ENCODE measurements at places on chromosomes 12 and 14.

- no peak for DNase-seq
Observed at GRCh38 chr12:50659690-50660424, 104.0 kb upstream of the ATF1 start.

- no peak for DNase-seq
Observed at GRCh38 chr14:57009585-57010515, 199.6 kb upstream of the OTX2 start.

DNA sequence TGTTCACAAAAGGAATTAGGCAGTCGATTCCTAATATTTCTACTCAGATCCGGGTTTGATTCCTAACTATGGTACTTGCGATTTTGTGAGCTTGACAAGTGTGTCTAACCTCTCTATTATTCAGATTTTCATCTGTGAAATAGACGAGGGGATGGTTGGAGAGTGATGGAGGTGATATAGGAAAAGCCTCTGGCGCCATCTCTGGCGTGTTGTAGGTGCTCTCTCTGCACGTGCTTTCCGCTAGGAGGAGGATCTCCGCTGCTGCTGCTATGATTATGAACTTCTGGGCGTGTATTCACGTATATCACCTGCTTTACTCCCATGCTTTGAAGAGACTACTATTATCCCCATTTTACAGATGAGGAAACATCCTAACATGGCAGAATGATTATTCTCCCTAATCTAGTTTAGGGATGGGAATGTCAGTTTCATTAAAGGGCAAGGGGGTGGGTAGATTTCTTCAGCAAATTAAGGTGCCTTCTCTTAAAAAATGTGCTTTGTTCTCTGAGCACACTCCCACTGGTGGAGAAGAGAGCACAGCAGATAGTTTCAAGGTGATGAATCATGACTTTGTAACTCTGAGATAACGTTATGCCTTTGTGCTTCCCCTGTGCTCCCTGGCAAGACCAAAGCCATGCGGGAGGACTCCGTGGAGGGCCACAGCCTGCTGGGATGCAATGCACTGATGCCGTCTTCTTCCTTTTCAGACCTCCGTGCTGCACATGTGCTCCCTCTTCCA, 97.1 kb downstream of the PRIMA1 start:
- DNase-seq = no peak

- DNase-seq = no peak
Observed at GRCh38 chr14:84671776-84672175, 858.2 kb upstream of the FLRT2 start.

- DNase-seq = no peak
Observed at GRCh38 chr12:58819345-58819744, 101.0 kb downstream of the LRIG3 start.

- DNase-seq = no peak
Observed at GRCh38 chr14:39028620-39029019, 74.4 kb downstream of the SEC23A start.

DNA sequence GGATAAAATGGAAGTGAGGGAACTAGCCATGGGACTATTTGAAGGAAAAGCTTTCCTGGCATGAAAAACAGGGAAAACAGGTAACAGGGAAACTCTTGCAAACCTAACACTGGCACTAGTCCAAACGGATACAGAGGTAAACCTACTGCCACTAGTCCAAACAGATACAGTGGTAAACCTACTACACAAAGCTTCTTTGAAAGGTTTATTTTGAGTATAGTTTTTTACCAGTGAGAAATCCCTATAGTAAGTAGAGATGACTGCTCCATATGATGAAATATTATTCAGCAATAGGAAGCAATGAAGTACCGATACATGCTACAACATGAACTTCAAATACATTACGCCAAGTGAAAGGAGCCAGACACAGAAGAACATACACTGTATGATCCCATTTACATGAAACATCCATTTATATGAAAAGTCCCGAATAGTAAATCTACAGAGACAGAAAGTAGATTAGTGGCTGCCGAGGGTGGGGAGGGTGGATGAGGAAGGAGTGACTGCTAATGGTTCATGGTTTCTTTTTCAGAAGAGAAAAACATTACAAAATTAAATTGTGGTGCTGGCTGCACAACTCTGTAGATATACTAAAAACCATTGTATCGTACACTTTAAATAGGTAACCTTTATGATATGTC, 25.5 kb downstream of the SPTLC2 start:
- DNase-seq = no peak
